ENCODE measurements at places on chromosomes 3 and 15. TPM values are rescaled to one million over a fixed set of nuclear protein-coding genes. Genes with fewer than 3 reads are reported as not detected.

DNA sequence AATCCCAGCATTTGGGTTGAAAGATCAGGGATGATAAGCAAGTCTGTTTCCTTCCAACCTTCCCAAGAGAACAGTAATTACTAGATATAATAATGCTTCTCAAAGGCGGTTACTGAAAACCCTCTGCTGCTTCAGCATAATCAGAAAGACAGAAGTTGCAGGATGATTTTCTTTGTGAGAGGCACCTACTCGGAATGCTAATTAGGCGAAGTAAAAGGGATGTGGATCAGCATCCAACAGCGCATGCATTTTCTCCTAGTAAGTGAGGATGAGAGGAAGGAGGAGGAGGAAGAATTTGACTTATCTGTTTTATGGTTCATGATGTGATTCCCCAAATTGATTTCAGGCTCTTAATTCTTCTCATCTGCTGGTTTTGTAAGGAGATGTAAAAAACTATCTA, 118.0 kb downstream of the CACNA2D3 start:
- H3K4me3 ChIP-seq, result no peak overlapping the region
- no peaks in the 10 kb centered on the region for H3K27me3 ChIP-seq
- H3K36me3 ChIP-seq, result no peaks in the 10 kb centered on the region
- no peak for DNase-seq
- H3K27ac ChIP-seq, result no peak overlapping the region

- DNase-seq, result no peak
- peaks cover 13% of the 10 kb centered on the region for H3K4me1 ChIP-seq
- no peak overlapping the region for H3K27ac ChIP-seq
- H3K36me3 ChIP-seq, result no peaks in the 10 kb centered on the region
- H3K27me3 ChIP-seq, result no peaks in the 10 kb centered on the region
These were observed 42.9 kb downstream of the ISG20 start for GRCh38 chr15:88681610-88682221.

GRCh38 chr3:105801397-105801796, 67.4 kb downstream of the CBLB start:
- H3K4me3 ChIP-seq, result no peak overlapping the region
- peaks cover 60% of the 10 kb centered on the region for H3K4me1 ChIP-seq
- H3K27ac ChIP-seq, result peak overlapping the region; percentile 86
- no peaks in the 10 kb centered on the region for H3K27me3 ChIP-seq
- no peaks in the 10 kb centered on the region for H3K36me3 ChIP-seq

Gene RLBP1
- polyA plus RNA-seq, result not detected

Gene PEX5L
- polyA plus RNA-seq, result not detected

GRCh38 chr3:107524841-107525643, 2.3 kb downstream of the BBX start:
- H3K27ac ChIP-seq, result peak overlapping the region; percentile 81
- peak overlapping the region; percentile 89 for H3K4me3 ChIP-seq
- peaks cover 24% of the 10 kb centered on the region for H3K4me1 ChIP-seq
- DNase-seq, result peak; percentile 72

Gene C3orf70
- polyA plus RNA-seq, result not detected
